ENCODE measurements at places on chromosomes 11 and 22. TPM values are rescaled to one million over a fixed set of nuclear protein-coding genes. Genes with fewer than 3 reads are reported as not detected.

DNA sequence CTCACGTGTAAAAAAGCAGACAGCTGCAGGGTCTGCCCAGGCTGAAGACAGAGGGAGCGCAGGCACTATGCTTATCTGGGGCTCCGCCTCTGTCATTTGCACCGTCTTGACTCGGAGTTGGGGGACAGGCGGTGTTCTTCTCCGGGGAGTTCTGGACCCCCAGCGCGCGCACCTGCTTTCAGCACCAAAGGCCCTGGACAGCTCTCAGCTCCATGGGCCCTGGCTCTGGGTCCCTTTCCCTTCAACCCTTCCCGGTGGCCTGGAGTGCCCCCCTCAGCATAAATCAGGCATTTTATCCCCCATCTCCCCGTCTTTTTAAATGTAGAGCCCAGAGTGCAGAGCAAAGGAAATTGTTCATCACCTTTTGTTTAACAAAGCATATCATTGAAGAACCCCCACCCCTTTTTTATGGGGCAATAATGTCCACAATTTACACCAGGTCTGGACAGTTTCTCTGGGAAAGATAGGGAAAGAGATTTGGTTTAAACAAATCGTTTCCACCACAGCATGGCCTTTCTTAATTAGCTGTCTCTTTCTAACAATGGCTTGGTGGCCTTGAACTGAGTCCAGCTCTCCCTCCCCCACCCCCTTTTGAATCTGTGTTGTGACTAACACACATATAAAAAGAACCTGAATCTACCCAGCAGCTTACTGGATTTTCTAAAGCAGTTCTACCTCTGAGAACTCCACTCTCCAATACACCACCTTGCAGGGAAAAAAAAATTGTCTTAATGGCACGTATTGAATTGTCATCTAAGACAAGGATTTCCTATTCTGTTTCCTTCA lies 1.7 kb downstream of the SEZ6L start:
- no peak for DNase-seq

- DNase-seq: peak; percentile 62
Observed at GRCh38 chr11:86115542-86116385, 46.9 kb upstream of the PICALM start.

GRCh38 chr22:16601437-16602223 lies 9.0 kb upstream of the CCT8L2 start:
- DNase-seq: no peak

GRCh38 chr11:6200975-6201374 lies 2.0 kb downstream of the OR52W1 start:
- DNase-seq: no peak

DNA sequence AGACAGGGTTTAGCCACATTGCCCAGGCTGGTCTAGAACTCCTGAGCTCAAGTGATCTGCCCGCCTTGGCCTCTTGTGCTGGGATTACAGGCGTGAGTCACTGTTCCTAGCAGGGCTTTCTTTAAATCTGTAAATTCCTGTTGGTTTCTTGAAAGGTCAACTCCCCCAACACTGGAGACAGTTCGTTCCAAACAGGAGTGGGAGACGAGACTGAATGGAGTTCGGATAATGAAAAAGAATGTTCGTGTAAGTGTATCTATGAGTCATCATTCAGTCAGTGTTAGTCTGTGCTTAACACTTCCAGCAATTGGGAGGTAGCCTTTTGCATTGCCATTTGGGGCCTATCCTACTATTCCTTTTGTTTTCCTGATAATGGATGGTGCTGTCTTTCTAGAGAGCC lies 10.0 kb upstream of the BACE1-AS start:
- DNase-seq: peak; percentile 99

- no peak for DNase-seq
Observed at GRCh38 chr11:821512-822371, 3.0 kb downstream of the PNPLA2 start.

- no peak for DNase-seq
Observed at GRCh38 chr11:111512296-111513239, at the start of gene BTG4. Gene BTG4 (minus strand): TSS chr11:111512386. CDS start chr11:111498776, 13,610 bp downstream.

GRCh38 chr11:94546886-94547285 lies 3.2 kb downstream of the FUT4 start:
- no peak for DNase-seq

GRCh38 chr11:124892146-124892545 lies 5.5 kb downstream of the ROBO4 start:
- DNase-seq: no peak

DNA sequence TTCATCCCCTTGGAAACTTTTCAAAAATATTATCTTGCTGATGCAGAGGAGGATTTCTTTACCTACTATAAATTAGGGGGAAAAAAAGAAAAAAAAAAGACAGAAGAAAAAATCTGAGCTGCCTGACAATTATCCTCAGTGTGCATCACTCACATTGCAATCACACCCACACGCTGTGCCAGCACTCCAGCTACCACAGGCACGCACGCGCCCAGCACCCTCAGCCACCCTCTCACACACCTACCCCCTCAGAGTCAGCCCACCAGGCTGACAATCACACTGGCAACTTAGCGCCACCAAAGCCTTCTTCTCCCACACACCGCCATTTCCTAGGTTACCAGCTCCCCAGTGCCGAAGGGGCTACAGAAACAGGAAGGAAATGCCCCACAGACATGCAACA lies 236.1 kb downstream of the KCNA4 start:
- no peak for DNase-seq

DNA sequence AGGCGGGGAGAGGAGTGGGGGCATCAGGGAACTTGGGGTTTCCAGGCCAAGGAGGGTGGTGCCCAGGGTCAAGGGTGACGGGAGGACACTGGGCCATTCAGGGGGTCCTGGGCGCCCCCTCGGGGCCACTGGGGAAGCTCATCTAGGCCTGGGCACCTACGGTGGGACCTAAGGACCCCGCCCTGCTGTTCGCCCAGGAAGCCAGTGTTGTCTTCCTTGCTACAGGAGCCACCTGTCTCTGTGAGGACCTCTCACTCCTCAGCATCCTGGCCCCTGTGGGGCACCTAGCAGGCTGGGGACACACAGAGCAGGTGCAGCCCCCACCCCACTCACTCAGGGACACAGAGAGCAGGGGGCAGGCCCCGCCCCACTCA lies 191.6 kb downstream of the IGLL1 start:
- DNase-seq: no peak

- no peak for DNase-seq
Observed at GRCh38 chr11:120056301-120057027, 81.4 kb downstream of the TRIM29 start.

- no peak for DNase-seq
Observed at GRCh38 chr11:2708151-2708581, 8.4 kb upstream of the KCNQ1OT1 start.

DNA sequence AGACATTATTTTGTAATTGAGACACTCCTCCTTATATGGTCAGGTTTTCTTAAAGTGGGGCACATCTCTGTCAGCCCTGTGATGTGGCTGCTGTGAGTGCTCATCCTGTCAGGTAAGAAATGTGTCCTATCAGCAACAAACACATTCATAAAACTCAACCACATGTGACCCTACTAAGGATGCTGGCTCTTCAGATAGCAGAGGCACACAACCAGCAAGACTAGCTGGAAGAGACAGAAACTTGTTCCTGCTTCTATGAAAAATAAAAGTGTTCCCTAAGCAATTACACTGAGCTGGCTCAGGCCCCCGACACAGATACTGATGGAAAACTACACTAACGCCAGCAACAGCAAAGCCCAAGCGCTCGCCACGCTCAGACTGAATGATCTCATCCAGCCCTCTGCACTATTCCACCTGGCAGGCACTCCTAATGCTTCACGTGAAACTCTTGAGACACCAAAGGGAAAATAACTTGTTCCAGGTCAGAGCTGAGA lies 49.8 kb upstream of the CYP2D6 start:
- peak; percentile 34 for DNase-seq

Gene VSTM5
- 0.36 TPM for total RNA-seq

Gene SIPA1
- total RNA-seq: 11.4 TPM

Gene KRTAP5-11
- not detected for total RNA-seq

Gene GPR83
- under 0.01 TPM for total RNA-seq

Gene SEC14L6
- total RNA-seq: not detected

Gene ADORA2A
- total RNA-seq: 0.28 TPM

Gene OVOL1
- total RNA-seq: not detected

Gene INPP5J
- 0.28 TPM for total RNA-seq
